Activated T-helper 2 cell treated with anti-CD3 and anti-CD28 coated beads, Interferon-gamma antibody, Interleukin-2, Interleukin-4, amounts not matched to agents 10 μg/mL and 5 μg/mL and 100 μg/mL, durations not matched to agents 14 hours and 24 hours and 36 hours (primary cell): ENCODE measurements at places on chromosomes 7 and 10. TPM values are rescaled to one million over a fixed set of nuclear protein-coding genes. Genes with fewer than 3 reads are reported as not detected.

DNA sequence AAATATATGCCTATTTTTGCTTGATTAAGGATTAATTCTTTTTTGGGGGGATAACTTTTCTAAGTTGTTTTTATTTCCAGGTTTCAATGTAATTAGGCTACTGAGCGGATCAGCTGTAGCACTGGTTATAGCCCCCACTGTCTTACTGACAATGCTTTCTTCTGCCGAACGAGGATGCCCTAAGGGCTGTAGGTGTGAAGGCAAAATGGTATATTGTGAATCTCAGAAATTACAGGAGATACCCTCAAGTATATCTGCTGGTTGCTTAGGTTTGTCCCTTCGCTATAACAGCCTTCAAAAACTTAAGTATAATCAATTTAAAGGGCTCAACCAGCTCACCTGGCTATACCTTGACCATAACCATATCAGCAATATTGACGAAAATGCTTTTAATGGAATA lies 1.0 kb downstream of the LRRTM3 start:
- no peak for DNase-seq

DNA sequence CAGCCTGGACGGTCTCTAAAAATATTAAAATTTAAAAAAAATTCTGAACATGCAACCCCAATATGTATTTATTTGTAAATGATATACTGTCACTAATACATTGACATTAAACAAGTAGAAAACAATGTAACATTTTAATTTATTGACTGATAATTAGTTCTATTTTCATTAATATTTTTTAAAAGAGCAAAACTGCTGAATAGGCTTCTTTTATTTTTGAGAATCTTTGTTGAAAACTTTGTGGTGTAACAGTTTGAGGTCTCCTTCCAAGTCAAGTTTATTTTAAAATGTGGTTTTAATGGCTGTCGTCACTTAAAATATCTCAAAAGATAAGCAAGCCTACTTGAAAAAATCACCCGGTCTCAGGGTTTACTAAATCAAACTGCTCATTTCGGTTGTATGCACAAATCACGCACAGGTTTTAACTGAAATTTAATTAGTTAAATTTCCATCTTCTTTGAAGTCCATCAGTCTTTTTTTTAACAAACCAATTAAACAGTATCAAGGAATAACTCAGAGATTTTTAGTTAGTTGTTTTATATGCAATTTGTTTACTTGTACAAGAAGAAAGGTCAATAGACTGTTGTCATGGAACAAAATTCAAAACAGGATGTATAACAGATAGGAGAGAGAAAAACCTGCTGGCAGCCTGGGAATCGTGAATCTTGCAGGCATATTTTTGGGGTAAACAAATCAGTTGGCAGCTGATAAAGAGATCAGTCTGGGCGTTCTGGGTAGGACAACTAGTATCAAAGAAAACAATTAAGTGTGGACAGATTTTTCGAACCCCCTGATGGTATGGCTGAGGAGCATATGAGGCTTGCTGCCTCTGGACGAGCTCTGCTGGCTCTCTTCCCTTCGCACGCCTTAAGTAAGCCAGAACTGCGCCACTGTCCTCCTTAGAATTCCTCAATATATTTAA lies 9.7 kb upstream of the EDRF1 start:
- DNase-seq = no peak

NEUROG3 gene
- total RNA-seq = not detected in 2 replicates

GALNT17 gene
- not detected in 2 replicates for total RNA-seq

- no peak for DNase-seq
Measured at GRCh38 chr7:79272066-79272669, 181.3 kb downstream of the MAGI2 start.

MYO3A gene
- not detected in 2 replicates for total RNA-seq

DNA sequence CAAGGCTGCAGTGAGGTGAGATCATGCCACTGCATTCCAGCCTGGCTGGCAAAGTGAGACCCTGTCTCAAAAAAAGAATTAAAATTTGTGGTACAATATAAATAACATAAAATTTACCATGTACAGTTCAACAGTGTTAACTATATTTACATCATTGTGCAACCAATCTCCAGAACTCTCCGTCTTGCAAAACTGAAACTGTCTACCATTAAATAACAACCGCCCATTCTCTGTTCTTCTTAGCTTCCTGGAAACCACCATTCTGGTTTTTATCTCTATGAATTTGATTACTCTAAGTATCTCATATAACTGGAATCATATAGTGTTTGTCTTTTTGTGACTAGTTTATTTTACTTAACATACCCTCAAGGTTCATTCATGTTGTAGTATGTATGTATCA lies 167.6 kb downstream of the AUTS2 start:
- no peak for DNase-seq

DNA sequence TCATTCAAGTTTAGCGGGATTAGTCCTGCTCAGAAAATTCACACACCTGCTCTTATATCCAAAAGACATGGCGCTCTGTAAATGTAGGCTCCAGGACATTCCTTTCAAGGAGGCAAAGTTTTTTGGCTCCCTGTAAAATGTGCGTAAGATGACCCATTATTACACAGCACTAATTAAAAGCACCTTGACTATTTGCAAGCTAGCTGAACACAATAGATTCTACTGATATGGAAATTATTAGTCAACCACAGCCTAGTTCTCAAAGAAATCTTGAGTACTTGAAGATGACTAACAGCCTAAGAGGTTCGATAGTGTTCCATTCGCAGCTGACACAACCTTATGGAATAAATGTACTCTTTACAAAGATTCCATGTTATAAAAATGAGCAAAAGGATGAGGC lies 175.2 kb downstream of the BMPER start:
- no peak for DNase-seq

TMEM60 gene
- total RNA-seq = 11.5 and 11.6 TPM in 2 replicates

- no peak for DNase-seq
Measured at GRCh38 chr7:44408596-44408995, 81.9 kb downstream of the NUDCD3 start.

DNA sequence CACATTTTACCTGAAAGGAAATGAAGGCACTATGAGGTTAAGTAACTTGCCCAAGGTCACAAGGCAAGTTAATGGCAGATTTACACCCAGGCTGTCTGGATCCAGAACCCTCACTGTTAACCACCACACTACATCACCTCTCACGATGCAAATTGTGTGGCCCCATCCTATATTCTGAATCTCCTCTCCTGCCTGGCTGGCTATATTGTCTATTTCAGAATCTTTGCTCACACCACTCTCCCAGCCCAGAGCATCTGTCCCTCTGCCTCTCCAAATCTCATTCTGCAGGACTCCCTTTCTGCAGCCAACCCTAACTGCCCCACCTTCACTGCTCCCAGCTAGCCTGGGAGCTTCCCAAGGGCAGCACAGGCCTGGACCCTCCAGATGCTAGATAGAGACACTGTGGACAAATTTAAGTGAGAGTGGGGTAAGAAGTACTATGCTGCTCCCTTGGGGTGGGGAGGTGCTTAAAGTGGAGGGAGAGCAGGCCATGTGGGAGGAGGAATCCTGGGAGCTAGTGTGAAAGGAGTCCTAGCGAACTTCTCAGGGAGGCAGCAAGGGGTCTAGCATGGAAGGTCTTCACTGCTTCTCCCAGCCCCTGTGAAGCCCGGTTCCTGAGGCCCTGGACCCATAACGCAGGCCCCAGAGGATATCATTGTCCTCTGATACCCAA lies 786 bp downstream of the CUEDC2 start:
- DNase-seq = no peak

GDF2 gene
- total RNA-seq = not detected in 2 replicates

ZC3HAV1L gene
- 38.2 and 39.4 TPM in 2 replicates for total RNA-seq

ETV1 gene
- 0.05 and 0.53 TPM in 2 replicates for total RNA-seq

C7orf33 gene
- not detected in 2 replicates for total RNA-seq

- no peak for DNase-seq
Measured at GRCh38 chr7:93890041-93890463, 501 bp downstream of the TFPI2 start.

DDX56 gene
- total RNA-seq = 131 and 135 TPM in 2 replicates

RAPGEF5 gene
- total RNA-seq = 0.67 and 0.82 TPM in 2 replicates

GRCh38 chr7:112692333-112692732 lies 97.9 kb downstream of the TMEM168 start:
- DNase-seq = no peak

DNA sequence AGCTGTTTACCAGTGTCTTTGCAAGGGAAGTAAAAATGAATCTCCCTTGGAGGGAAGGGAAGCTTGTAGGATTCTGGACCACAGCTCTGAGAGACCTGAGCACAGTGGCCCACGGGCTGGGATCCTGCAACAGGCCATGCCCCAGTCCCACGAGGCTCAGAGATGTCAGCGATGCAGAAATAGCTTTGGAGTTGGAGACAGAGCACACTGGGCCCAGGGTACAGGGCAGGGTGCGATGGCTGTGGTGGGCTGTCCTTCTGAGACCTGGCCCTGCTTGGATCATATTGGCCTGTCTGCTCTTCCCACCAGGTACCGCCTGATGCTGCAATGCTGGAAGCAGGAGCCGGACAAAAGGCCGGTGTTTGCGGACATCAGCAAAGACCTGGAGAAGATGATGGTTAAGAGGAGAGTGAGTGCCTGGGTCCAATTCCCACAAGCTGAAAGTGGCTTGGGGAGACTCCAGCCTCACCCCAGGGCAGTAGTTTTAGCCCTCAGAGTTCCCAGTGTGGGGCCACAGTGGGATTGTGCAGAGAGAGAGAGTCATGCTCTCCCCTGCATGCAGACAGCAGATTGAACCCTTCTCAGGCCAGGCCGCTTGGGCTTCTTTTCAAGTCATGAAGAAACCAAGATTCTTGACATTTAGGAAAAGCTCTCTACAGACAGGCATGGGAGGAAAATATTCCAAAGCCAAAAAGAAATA lies 13.5 kb upstream of the CSGALNACT2 start:
- no peak for DNase-seq

DNA sequence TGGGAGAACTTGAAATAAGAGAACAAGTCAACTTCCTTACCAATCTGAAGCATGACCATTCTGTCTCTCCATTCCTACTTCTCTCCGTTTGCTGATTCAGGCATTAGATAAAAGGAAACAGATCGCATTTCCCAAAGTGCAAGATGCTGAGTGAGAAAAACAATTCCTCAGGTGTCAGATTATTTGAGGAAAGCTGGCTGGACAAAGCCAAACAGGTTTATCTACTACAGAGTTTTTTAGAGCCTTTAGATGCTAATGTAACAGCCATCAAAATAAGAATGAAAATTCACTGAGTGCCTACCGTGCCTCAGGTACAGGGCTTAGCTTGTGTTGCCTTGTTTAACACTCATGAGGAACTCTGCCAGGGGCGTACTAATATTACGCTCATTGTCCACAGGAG lies 135.9 kb upstream of the MBL2 start:
- DNase-seq = no peak

DNA sequence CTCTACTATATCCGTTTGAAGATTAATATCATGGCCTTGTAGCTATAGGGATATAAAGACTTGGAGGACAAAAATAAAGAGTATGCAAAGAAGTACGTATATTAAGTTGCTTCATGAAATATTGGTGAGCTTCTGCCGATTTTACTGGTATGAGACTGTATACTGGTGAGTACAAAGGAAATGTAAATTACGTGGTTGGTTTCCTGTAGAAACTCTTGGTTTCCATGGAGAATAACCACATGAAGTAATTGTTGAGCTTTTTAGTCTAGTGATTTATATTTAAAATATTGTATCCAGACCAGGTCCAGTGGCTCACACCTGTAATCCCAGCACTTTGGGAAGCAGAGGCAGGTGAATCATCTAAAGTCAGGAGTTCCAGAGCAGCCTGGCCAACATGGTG lies 32.2 kb upstream of the GLI3 start:
- DNase-seq = no peak

DNA sequence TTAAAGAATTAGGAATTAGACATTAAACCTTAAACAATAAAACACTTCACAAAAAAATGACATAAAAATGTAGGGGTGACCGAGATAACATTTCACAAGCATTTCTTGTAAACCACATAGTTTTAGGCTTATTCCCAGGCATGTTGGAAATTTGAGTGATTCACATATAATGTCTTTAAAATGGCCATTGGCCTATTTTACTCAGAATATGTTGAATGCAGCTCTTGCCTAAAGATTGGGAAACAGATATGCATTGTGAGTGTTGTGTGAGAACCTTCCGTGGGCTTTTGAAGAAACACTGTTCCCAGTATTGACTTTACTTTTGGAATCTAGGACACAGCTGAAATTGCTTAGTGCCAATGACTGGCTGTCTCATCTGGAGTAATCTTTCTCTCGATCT lies 79.6 kb downstream of the ARL5B start:
- no peak for DNase-seq

ASIC3 gene
- 3.3 and 4.0 TPM in 2 replicates for total RNA-seq
